ENCODE measurements at places on chromosomes 5 and 9. TPM values are rescaled to one million over a fixed set of nuclear protein-coding genes. Genes with fewer than 3 reads are reported as not detected.

DNA sequence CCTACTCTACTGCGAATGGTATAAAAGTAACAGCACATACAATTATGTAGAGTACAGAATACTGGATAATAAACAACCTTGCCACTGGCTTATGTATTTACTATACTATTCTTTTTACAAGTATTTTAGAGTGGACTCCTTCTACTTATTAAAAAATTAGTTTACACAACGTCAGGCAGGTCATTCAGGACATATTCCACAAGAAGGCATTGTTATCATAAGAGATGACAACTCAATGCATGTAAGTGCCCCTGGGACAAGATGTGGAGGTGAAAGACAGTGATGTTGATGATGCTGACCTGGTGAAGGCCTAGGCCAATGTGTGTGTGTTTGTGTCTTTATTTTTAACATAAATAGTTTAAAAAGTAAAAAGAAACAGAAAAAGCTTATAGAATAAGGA is 421.7 kb downstream of the CDH12 start:
- DNase-seq = no peak

Gene SEC24A
- total RNA-seq = 51.3 TPM

DNA sequence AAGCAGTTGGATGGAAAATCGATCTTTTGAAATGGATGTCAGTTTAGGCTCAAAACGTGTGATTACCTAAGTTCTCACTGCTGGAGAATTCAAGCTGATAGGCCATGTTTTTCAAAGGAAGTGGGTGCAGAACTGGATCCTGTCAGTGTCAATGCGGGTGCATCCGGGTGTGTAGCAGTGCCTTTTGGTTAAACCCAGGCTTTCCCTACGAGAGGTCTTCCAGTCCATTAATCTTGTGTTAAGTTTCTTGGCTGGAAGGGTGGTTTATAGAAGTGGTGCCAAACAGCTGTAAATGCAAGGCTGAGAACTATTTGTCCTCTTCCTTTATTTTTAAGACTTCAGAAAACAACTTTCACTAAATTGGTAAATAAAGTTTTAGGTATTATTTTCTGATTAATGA is 71.9 kb downstream of the DAPK1 start:
- no peak for DNase-seq

Gene SCGB3A2
- not detected for total RNA-seq

DNA sequence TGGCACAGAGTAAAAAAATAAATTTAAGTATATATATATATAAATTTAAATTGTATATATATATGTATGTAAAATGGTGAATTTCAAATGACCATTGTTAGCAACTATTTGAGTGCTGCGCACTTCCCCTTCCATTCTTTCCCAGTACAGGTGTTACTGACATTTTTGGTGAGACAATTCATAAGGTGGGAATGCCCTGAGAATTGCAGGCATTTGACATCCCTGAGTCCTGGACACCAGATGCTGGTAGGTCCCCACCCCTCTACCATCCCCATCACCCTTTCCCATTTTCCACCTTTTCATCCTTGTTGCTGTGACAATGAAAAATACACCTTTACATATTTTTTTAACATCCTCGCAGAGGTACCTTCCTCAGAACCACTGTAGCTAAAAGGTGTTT is 91.6 kb downstream of the SLC1A3 start:
- no peak for DNase-seq

Gene SPACA9
- 0.26 TPM for total RNA-seq

GRCh38 chr9:7443541-7443940 is 356.0 kb downstream of the DMAC1 start:
- DNase-seq = no peak

DNA sequence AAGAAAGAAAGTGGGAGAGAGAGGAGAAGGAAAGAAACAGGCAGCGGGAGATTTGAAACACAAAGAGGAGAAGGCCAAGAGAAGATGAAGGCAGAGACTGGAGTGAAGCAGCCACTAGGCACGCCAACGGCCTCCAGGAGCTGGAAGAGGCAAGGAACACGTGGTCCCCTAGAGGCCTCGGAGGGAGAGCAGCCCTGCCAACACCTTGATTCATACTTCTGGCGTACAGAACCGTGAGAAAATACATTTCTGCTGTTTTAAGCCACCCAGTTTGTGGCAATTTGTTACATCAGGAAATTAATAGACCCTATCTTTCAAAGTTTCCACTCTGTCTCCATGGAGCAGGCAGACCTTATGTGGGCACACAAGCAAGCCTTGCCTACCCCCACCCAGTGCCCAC is 133.4 kb downstream of the ACTL7B start:
- DNase-seq = no peak

DNA sequence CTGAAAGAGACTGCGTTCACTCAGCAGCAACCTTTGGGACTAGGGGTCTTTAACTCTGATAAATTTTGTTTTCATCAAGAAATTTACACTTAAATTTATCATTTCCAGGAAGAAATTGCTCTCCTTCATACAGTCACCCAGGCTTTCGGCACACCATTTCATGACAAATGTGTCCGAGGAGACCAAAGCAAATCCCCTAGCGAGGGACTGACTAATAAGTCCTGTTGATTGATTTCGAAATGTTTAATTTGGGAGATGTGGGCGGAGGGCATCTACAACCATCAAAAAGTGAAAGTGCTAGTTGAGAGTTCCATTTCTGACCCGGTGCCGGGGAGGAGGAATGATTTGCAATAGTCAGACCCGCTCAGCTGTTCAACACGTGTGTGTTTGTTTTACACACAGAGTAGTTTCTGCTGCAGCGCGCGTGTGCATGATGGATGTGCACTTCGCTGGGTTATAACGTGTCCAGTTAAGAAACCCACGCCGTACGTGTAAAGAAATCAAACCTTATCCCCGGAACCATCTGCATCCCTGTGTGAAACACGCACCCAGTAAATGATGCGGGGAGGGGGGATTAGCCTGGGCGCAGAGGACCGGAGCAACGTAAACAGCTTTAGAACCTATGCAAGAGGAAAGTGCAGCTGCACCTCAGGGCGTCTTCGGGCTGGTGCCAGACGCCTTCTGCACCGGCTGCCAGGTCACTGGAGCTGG is 845 bp upstream of the NR4A3 start:
- peak; percentile 73 for DNase-seq

DNA sequence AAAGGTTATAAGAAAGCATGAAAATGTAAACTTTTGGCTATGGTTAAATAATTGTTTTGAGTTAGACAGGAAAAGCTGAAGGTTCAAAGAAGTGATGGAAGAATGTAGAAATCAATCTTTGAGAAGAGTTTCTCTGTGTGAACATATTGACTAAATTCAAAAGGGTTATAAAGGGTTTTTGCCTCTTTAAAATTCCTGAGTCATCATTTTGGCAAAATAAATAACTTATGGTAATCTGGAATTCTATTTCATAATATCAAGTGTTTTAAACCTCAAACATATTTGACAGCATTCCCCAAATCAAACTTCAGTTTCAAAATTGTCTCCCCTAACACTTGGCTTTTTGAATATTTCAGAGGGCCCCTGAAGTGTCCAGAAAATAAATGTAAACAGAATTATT is 60.6 kb upstream of the SPINK5 start:
- DNase-seq = no peak

Gene ITGA2
- total RNA-seq = 22.4 TPM

DNA sequence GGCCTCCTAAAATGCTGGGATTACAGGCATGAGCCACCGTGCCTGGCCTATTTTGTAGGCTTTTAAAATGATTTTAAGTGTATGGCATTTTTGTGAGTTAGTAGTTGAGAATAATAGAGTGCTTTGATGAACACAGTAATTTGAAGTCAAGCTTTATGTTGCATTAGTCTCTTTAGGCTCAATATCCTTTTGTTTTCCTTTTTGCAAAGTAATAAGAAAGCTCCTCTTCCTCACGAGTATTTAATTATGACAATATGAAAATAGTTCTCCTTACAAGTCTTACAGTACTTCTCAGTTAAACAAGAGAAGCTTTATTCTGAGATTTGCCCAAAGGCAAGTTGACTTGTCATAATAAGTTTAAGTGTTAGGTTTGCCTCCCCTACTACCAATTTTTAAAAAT is 69.0 kb downstream of the TJP2 start:
- no peak for DNase-seq

- DNase-seq = no peak
Measured at GRCh38 chr9:116278326-116278725, 124.7 kb downstream of the PAPPA start.
